NCI-H226 (cell line): ENCODE measurements at places on chromosomes 5 and 9.
A peak's percentile ranks its signal among the peaks of the same experiment; 100 is the strongest.

- DNase-seq: no peak
Observed at GRCh38 chr9:134682651-134683364, 41.2 kb downstream of the COL5A1 start.

- peak; percentile 65 for DNase-seq
Observed at GRCh38 chr5:115857626-115858349, 16.1 kb downstream of the AP3S1 start.

- no peak for DNase-seq
Observed at GRCh38 chr9:84354035-84354434, 13.5 kb upstream of the SLC28A3 start.

DNA sequence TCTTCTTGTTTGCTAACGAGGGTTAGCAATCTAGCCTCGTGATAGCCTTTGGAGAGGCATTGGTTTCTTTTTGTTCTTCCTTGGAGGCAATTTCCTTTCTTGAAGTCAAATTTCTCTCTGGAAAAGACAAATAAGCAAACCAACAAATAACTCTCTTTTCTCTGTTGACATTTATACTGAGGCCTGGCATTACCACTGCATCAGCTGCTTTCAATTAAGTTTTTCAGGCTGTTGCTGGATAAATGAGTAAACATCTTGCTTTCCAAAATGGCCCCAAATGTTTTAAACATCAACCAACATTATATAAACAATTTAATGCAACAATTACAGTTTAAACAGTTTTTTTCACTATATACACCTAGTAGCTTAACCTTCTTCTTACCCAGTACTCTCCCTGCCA, 264.4 kb downstream of the HTR1A start:
- DNase-seq: no peak

DNA sequence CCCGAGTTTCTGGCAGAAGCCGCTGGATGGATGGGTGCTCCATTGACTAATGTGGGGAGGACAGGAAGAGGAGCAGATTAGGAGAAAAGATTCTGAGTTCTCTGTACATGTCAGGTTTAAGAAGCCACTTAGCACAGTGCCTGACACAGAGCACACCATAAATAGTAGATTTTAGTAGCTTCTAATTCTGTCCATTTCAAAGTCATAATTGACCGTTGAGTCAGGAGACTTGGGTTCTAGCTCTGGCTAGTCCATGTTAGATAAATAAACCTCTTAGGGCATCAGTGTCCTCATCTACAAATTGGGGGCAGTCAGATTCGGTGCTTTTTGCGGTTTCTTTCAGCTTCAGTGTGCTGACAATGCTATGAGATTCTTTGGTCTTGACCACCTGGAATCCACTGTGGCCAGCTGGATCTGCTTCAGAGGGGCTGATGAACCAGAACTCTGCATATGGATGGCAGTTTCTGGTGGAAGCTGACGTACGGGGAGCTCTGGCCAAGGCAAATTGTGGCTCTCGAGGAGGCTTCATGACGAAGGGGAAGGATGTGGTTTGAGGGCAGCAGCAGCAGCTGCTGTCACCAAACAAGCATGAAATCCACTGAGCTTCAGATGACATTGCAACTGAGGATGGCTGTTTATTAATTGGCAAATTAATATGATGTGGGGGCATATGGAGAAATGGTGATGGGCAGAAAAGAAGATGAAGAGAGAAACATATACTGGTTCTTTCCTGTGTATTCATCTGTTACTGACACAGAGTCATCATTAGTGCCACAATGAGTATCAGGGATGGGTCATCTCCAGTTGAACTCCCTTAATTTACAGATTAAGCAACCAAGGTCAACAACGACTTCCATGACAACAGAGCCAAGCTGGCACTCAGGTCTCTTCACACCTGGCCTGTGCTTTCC, 134.4 kb downstream of the AOPEP start:
- no peak for DNase-seq

DNA sequence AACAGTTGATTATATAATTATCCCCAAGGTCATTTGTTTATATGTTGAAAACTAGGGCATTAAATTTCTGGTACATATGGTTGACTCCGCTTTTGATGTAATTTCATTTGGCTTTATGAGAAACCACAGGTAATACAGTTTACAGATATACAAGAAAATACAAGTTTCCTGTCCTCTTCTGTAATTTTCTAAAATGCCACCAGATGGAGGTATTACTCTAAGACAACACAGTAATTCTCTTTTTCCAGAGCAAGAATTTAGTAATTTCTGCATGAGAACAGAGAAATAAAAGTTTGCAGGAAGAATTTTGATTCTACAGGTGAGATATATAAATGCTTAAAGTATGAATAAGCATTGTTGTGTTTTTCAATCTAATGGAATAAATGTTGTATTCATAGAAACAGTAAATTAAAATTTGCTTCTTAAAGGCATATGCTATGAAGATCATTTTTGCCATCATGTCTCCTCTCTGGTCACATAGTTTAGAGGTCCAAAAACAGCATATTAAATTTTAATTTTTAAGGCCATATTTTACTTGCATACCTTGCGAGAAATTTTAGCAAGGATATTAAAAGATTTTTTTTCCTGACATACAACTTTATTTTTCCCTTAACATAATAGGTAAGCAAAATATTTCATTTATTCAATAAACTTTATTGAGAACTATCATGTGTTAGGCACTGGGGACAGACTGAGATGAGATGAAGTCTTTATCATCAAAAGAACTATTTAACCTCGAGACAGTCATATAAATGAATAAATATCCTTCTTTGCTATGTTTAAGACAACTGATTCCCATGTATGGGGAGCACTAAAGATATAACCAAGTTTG, 22.7 kb downstream of the CHD1 start:
- DNase-seq: peak; percentile 27

DNA sequence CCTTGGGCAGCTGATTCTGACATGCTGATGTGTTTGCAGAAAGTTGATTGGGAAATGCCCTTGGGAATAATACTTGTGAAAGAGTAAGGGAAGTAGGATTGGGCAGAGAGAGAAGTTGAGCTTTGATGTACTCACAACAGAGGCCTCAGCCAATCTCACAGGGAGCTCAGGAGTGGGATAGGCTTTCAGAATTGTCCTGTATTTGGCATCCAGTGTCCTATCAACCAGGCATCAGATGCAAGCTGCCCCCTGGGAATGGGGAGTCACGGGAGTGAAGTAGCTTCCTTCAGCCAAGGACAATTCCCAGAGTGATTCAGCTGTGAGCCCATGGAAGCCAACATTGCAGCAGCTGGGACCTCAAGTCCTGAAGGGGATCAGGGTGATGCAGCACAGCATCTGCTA, 39.6 kb downstream of the DMAC1 start:
- no peak for DNase-seq

DNA sequence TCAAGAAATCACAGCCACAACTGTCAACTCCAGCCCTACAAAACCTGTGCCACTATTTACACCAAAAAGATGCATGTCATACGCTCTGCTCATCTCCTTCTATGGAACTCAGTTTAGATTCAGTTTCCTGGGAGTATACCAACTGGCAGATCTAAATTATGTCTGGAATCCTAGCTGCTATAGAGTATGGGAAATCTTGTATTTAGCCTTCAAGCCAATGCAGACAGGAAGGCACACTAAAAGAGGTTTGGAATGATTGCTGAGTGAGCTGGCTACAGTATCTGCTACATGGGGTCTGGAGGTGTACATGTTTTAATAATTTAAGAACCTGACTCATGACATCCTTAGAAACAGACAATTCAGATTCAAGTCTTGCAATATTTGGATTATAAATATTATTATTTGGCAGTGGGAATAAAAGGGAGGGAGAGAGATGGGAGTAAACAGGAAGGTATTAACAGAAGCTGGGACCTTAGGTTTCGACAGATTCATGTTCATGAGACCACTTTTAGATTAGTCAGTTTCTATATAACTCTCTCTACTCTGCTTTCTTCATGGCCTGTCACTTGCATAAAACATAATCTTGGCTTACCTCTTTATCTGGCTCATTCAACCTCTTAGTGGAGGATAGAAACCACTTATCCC, 178.8 kb upstream of the HAPLN1 start:
- DNase-seq: peak; percentile 86

- no peak for DNase-seq
Observed at GRCh38 chr5:2909035-2909434, 157.6 kb upstream of the IRX2 start.

GRCh38 chr9:20028192-20028848, 239.5 kb upstream of the SLC24A2 start:
- no peak for DNase-seq

GRCh38 chr5:173645437-173645807, 29.0 kb upstream of the BOD1 start:
- DNase-seq: peak; percentile 21

DNA sequence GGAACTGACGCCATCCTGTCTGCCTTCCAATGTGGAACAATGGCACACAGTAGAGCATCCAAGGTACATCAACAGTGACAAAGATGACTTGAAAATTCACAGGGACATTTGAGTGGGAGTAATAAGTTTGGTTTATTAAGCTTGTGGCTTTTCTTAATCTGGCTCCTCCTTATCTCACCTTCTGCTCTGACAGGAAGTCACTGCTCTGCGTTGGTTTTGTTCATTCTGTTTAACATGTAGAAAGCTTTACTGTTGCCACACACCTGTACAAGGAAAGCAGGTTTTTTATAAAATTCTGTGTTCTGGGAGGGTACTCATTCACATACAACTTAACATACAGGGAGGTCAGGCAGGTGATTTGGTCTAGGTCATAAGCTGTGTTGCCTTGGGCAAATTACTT, 1.6 kb upstream of the GZMK start:
- DNase-seq: no peak

- DNase-seq: no peak
Observed at GRCh38 chr5:23260621-23261020, 246.8 kb upstream of the PRDM9 start.

DNA sequence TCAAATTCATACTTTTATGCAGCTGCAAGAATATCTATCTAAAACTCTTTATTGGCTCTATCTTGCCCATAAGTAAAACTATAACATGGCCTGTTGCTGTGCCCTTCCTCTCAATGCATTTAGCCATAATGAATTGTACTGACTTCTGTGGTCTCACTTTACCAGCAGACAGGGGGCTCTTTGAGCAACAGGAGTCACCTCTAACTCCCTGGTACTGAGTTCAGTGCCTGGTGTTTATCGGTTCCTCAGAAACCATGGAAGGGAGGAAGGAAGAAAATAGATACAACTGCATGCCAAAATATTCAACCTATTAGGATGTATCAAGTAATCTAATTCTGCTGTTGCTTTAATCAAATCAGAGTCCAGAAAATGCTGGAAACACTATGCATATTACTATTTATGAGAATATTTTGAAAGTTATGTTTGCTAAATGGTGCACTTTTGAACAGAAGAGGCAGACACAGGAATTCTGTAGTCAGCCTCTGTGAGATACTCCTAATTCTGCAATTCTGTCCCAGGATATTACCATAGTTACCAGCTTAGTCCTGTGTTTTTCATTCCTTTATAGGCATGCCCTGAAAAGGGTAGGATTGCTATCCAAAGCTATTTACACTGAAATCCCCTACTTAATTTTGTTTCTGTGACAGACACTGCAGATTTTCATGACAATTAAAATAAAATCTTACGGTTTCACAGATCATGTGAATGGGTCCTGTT, 89.8 kb downstream of the CD180 start:
- no peak for DNase-seq

DNA sequence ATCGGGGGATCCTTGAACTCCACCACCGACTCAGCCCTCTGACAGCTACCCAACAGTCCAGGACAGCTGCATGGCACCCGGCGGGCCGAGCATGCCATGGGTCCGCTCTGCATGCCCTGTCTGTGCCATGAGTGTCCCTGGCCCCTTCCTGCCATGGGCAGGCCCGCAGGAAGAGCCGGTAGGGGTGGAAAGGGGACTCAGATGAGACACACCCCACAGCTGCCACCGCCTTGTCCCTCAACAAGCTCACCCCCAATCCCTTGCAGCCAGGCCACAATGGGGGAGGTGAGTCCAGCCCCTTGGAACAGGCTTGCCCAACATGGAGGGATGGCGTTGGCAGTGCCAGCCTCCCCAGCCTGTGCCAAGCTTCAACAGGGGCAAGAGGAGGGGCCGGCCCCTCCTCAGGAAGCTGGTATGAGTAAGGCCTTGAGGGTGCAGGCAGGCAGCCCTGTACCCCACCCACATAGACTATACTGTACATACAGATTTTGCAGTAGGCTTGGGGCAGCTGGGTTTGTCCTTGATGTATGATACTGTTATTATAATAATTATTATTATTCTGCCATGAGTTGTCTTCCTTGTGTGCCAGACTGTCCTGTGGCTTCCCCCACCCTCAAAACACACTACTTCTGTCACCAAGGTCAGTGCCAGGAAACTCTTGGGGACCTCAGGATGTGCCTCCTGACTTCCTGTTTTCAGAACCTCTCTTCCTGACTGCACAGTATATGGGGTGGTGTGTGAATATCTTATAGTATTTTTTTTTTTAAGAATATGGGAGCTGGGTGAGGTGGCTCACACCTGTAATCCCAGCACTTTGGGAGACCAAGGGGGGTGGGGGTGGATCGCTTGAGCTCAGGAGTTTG, 12.0 kb upstream of the SLC34A1 start:
- DNase-seq: no peak

- DNase-seq: no peak
Observed at GRCh38 chr5:149963729-149964128, 3.2 kb downstream of the SLC26A2 start.

DNA sequence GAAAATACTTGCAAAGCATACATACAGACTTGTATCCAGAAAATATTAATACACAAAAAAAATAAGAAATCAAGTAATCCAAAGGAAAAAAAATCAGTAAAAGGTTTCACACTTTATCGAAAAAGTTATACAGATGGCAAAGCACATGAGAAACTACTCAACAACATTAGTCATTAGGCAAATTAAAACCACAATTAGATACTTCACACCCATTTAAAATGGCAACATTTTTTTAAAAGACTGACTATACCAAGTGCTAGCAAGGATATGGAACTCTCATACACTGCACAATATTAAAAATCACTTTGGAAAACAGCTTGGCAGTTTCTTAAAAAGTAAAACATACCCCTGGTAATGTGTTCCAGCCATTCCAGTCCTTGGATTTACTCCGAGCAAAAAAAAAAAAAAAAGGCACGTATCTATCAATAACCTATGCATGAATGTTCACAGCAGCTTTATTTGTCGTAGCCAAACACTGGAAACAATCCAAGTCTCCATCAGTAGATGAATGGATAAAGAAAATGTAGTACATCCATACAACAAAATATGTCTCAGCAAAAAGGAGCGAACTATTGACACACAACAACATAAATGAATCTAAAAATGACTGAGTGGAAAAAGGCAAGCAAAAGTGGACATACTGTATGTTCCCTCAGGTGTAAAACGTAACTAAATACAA, 66.0 kb downstream of the GNAQ start:
- DNase-seq: no peak

- no peak for DNase-seq
Observed at GRCh38 chr5:160685695-160686094, 166.3 kb downstream of the ATP10B start.

- no peak for DNase-seq
Observed at GRCh38 chr5:58462154-58462553, 2.3 kb upstream of the PLK2 start.

- no peak for DNase-seq
Observed at GRCh38 chr5:177606071-177607051, 6.4 kb downstream of the B4GALT7 start.

- DNase-seq: peak; percentile 85
Observed at GRCh38 chr5:83475391-83475863, 3.9 kb downstream of the VCAN start.

- DNase-seq: no peak
Observed at GRCh38 chr5:169832304-169832703, 148.0 kb downstream of the INSYN2B start.
